M059J (cell line): ENCODE measurements at places on chromosomes 1 and 21. TPM values are rescaled to one million over a fixed set of nuclear protein-coding genes. Genes with fewer than 3 reads are reported as not detected.

DNA sequence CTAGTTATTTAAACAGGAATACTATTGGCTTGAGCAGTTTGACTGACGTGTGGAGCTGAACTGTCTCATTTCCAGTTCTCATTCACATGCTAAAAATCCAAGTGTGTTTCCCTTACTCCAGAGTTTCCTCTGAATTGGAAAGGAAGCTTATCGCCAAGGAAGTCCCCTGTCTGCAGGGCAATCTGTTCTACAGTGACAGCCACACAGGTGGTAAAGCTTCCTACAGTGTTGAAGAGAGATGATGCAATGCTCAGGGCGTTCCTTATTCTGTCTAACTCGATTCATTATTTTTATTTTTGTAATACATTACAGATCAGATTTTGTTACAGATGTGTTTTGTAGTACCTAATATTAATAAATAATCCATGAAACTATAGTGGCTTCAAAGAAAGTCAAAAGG lies 41.3 kb downstream of the ADAMTS5 start:
- DNase-seq = no peak

- no peak for DNase-seq
Measured at GRCh38 chr1:98700228-98700627, 38.7 kb downstream of the SNX7 start.

Gene LMOD1
- total RNA-seq = 4.7 and 6.0 TPM in 2 replicates

Gene TRNP1
- total RNA-seq = 3.9 and 11.6 TPM in 2 replicates

- peak; percentile 95 for DNase-seq
Measured at GRCh38 chr1:236854605-236854983, 59.5 kb downstream of the MTR start.

Gene PRKCZ
- total RNA-seq = 0.44 TPM in 1 of 2 replicates, not detected in the other

DNA sequence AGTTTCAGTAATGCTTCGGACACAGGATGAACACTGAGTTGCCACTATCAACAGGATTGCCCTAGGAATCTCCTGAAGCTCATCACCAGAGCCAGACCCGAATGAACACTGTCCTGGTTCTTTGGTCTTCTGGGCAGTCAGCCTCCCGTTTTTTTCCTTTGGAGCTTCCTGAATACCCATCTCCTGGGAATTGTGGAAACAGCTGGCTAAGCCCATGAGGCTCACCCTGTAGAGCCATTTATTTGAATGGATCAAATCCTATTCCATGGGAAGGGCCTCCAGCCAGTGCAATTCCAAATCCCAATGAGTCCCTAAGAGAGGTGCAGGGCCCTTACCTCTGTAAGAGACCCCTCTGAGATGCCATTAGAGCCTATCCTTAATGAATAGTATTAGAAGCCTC lies 5.9 kb downstream of the RCSD1 start:
- no peak for DNase-seq

DNA sequence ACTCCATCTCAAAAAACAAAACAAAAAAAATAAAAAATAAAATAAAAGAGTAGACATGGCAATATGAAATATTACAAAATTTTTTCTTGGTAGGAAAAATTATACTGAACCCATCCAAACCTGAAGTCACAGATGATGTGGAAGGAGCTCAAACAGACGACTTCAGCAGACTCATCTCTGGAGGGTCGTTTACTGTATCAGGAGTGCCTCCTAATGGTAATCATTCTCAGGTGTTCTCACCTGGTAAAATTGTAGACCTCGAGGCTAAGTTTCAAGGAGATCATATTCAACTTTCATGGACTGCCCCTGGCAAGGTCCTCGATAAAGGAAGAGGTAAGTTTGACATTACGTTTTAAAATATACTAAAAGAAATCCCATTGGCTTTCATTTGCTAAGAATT lies 54.3 kb upstream of the SH3GLB1 start:
- no peak for DNase-seq

Gene TAL1
- total RNA-seq = not detected in 2 replicates

Gene BMP8B
- total RNA-seq = 0.12 and 0.15 TPM in 2 replicates

Gene PTGS2
- total RNA-seq = 29.4 and 29.9 TPM in 2 replicates

Gene ELAVL4
- not detected in 2 replicates for total RNA-seq

DNA sequence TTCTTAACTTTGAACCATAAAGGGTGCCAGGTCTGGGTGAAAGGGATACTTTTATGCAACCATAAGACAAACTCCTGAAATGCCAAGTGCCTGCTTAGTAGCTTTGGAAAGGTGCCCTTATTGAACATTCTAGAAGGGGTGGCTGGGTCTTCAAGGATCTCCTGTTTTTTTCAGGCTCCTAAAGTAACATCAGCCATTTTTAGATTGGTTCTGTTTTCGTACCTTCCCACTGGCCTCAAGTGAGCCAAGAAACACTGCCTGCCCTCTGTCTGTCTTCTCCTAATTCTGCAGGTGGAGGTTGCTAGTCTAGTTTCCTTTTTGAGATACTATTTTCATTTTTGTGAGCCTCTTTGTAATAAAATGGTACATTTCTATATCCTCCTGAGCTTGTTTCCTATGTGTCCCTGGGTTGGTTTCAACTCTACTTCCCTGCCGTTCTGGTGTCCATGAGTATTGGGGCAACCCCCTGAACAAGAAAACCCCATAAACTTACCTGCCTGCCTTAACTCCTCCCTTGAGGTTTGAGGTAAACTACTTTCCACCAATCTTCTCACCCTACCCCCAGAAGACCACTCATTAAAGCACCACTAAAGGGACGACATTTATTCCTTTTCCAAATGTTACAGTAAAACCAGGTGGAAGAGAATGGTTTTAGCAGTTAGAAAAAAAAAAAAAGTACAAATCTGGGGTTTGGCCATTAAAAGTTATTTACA lies 2.6 kb downstream of the MARCKSL1 start:
- DNase-seq = no peak

- peak; percentile 39 for DNase-seq
Measured at GRCh38 chr1:245153552-245154428, 995 bp upstream of the KIF26B start.

Gene RNF19B
- total RNA-seq = 9.0 and 11.9 TPM in 2 replicates

DNA sequence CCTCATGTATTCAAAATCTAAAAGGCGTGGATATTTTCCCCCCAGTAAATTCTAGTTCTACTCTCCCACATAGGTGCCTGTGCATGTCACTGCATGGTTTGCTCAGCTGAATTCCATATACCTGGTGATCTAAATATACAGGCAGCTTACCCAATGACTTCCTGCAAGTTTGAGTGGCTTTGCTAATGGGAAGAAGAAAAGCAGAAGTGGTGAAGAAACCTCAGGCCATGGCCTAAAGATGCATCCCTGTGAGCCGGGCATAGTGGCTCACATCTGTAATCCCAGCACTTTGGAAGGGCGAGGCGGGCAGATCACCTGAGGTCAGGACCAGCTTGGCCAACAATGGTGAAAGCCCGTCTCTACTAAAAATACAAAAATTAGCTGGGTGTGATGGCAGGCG lies 11.5 kb downstream of the SLC44A3 start:
- DNase-seq = no peak

- no peak for DNase-seq
Measured at GRCh38 chr1:13759072-13759471, 59.1 kb downstream of the PRDM2 start.

Gene MAGI3
- 7.6 and 12.7 TPM in 2 replicates for total RNA-seq

Gene CTSK
- 1.7 and 2.1 TPM in 2 replicates for total RNA-seq

Gene MARK1
- total RNA-seq = 0.02 TPM in 1 of 2 replicates, not detected in the other

Gene TMEM51
- total RNA-seq = 18.7 and 22.2 TPM in 2 replicates

DNA sequence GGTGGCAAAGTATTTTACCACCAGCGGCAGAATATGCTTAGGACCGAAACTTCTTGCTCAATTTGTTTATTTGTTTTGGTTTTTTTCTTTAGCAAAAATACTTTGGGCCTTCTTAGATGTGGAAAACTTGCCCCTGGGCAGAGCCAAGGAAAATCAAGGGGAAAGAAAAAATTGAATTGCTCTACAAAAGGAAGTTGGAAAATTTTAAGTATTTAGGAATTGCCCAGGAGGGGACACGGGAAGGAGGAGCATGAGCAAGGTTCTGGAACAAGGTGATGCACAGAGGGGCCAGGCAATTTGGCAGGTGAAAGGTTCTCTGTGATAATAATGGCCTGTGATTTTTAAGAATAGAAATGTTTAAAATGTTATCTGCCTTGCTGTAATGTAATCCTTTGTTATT lies 28.6 kb downstream of the SGIP1 start:
- peak; percentile 48 for DNase-seq

- DNase-seq = no peak
Measured at GRCh38 chr1:38776466-38777065, 83.0 kb downstream of the RRAGC start.

Gene OR2L5
- not detected in 2 replicates for total RNA-seq

GRCh38 chr21:42841156-42841915 lies 38.0 kb downstream of the WDR4 start:
- DNase-seq = no peak

DNA sequence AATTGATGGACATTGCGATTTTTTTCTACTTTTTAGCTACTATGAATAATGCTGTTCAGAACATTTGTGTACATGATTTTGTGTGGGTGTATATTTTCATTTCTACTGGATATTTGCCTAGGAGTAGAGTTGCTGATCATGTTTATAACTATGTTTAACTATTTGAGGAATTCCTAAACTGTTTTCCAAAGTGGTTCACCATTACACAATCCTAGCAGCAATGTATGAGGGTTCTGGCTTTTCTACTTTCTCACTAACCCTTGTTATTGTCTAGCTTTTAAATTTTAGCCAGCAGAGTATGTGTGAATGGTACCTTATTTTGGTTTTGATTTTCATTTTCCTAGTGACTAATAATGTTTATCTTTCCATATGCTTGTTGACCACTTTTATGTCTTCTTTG lies 86.2 kb downstream of the ATG4C start:
- no peak for DNase-seq

GRCh38 chr21:19692231-19692630 lies 1288.6 kb upstream of the TMPRSS15 start:
- DNase-seq = no peak

Gene C1orf50
- total RNA-seq = 8.5 and 9.6 TPM in 2 replicates

- DNase-seq = no peak
Measured at GRCh38 chr1:224920930-224921329, 8.5 kb upstream of the DNAH14 start.

DNA sequence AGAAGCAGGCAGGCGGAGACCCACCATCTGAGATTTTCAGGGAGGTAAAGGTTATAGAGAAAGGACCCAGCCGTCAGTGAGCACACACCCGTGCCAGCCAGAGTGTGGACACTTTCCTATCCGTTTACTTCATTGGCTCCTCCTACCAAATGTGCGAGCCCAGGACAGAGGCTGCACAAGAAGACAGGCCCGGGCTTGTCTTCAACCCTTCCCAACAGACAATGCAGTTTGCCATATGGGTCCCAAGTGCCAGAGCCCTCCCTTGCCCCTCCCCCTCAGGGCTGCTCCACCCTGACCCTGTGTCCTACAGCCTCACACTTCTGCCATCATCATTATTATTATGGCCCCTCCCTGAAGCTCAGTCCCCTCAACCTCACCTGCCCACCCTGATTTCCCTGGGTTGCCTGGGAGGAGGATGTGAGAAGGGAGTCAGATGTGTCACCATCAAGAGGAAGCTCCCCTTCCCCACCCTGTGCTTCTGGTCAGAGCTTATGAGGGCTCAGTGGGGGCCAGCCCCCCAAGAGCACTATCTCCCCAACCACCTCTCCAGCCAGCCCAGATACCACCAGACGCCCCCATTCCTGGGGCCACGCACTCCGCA lies 9.4 kb downstream of the LAPTM5 start:
- no peak for DNase-seq

DNA sequence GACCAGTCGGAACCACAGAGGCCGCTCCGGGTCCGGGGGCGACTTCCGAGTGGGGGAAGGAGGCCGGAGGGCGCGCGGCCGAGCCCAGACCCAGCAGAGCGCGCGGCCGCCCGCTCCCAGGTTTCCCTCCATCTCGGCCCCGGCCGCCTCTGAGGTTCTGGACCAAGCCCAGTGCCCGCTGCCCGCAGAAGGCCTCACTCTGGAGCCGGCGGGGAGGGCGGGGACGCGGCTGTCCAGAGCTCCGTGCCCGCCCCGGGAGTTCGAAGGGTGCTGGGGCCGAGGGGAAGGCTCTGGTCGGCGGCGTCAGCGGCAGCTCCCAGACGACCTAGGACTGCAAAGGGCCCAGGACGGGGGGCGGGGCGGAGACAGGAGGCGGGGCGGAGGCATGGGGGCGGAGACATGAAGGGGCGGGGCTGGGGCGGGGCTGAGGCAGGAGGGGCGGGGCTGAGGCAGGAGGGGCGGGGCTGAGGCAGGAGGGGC lies 48.0 kb upstream of the SLC19A1 start:
- no peak for DNase-seq

DNA sequence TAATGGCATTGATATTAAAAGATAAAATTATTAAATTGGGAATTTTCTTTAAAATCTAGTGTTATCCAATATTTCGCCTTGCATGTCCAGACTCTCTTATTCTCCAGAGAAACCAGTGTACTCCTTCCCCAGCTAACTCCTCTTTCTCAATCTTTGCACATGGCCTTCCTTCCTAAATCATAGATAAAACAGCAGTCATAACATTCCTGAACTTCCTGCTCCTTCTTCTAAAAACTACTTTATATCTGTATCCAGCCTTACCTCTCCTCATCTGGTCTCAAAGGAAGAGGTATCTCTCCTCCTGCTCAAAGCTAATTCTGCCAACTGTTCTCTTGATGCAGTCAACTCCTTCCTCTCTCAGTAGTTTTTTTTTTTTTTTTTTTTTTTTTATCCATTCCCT lies 39.5 kb upstream of the NEK7 start:
- no peak for DNase-seq

GRCh38 chr1:143720087-143721023 lies 251.4 kb downstream of the FAM72C start:
- DNase-seq = peak; percentile 64

- no peak for DNase-seq
Measured at GRCh38 chr1:6511561-6512244, 20.2 kb upstream of the PLEKHG5 start.

DNA sequence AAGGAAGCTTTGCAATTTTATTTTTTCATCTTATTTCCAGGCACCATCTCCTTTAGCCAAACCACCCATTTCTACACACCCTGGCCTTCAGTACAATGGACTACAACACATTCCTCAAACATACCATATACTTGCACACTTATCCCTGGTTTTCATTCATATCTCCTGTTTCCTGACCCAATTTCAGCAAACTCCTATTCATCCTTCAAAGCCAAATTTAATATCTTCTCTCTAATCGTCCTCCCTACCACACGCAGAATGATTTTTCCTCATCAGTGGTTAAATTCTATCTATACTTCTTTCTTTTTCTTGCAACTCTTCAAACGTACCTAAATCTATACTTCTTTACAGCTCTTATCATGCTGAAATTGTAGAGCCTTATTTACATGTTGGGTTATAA lies 2.9 kb downstream of the DENND2C start:
- no peak for DNase-seq

GRCh38 chr1:113787663-113788062 lies 24.6 kb downstream of the RSBN1 start:
- DNase-seq = no peak

GRCh38 chr1:30652152-30652841 lies 71.1 kb downstream of the MATN1 start:
- DNase-seq = peak; percentile 31
